CD4-positive, alpha-beta T cell treated with Interleukin-10 for 1 hour (primary cell): ENCODE measurements at places on chromosomes 3 and 15.
A peak's percentile ranks its signal among the peaks of the same experiment; 100 is the strongest.

GRCh38 chr3:23726811-23727548, 78.8 kb upstream of the UBE2E1 start:
- no peak for DNase-seq

DNA sequence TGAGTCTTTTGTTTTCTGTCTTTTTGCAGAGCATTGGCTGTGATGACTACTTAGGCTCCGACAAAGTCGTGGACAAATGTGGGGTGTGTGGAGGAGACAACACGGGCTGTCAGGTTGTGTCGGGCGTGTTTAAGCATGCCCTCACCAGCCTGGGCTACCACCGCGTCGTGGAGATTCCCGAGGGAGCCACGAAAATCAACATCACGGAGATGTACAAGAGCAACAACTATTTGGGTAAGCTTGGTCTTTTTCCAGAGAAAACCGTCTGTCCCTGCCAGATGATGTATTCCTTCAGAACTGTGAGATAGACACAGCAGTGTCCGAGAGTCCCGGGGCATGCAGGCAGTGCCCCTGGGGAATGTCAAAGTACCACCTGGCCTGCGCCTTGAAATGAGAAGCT, 149.9 kb upstream of the NR2E3 start:
- DNase-seq, result no peak

DNA sequence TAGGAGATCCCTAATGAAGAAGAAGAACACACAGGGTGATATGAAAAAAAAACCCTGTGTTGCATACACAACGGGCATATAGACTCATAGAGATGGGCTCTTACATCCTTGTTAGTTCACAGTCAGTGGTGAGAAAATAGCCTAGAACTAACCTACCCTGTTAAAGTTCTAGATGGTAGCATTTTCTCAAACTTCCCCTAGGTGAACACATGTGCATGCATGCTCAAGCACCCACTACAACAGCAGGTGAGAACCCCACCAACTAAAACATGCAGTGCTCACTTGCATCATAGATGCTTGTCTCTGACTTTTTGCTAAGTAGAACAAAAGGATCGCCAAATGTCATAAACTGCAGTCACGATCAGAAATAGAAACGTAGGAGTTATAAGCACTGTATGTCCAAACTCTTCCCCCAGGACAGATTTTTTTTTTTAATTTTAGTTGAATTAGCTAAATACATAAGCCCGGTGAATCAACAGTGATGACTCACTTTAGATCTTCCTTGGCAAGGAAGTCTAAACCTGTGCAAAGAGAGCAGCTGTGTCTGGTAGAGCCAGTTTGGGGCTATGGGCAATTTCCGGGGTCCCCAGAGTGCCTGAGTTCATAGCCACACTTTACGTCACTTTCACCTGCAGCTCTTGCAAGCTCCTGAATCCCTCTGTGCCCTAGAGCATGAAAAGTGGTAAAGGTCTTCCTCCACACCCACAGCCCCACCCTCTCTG, 96.2 kb upstream of the SEMA6D start:
- no peak for DNase-seq

- no peak for DNase-seq
Measured at GRCh38 chr3:37712421-37712820, 149.3 kb upstream of the CTDSPL start.

DNA sequence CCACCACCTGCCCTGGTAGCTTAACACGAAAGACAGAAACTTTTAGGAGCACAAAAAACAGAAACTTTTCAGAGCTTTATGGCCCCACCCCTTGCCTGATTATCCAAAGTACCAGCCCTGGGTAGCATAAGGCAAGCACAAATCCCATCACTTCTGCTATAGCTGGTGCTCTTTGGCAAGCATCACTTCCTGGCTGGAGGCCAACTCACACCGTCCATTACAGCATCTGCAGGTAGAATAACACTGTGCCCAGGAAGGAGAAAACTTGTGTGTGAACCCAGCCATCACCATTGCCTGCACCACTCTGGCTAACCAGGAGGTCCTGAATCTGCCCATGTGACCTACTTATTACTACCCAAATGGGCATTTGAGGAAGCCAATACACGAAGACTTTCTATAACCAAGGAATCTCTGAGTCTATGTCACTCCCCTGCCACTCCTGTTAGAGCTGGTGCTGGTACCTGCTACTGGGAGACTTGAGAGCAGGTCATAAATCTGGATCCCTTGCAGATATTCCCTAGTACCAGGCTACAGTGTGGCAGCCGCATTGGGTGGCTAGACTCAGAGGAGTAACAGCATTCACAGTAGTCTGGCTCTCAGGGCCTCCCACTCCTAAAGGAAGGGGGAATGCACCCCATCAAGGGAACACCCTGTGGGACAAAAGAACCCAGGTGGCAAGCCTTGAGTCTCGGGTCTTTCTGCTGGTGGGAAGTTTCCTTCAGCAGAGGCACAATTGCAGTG, 73.3 kb upstream of the AKAP13 start:
- DNase-seq, result no peak

- DNase-seq, result no peak
Measured at GRCh38 chr3:158683230-158683962, 10.9 kb upstream of the LXN start.

DNA sequence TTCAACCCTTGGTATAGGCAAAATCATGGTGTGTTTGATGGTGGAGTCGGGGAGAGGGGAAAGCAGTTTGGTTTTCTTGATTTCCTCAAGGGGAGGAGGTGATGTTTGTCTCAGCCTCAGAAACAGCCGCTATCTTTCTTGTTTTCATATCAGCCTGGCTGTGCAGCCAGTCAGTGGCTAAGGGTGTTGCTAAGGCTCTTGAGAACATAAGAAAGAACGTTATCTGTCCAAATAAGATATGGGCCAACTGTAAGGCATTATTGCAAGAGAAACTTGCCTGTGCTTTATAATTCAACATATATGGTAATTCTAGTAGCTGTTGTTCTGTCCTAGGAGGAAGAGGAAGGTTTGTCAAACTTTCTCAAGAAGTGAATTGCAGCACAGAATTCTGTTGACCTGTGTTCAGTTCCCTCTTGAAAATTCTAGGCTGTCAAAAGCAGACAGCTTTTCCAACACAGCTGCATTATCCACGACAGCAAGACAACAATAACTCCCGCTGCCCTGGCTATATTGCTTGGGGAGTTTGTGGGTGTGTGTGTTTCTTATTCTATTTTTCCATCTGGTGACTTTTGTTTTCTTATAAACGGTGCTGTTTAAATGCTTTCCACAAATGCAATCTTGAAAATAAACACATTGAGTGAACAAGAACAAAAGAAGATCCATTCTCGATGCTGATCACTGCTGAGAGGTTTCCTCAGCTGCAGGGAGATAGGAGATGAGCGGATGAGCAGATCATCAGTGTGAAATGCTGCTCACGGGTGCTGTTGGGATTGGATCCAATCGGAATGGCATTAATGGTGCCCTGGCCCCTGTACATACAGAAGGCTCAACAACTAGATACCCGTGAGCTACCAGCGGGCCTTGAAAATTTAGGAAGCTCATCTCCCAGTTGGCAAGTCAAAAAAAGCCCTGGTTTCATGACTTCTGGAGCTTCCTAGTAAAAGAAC, 90.8 kb upstream of the TNFAIP8L3 start:
- DNase-seq, result no peak

- no peak for DNase-seq
Measured at GRCh38 chr3:141392897-141393734, 24.8 kb downstream of the ZBTB38 start.

DNA sequence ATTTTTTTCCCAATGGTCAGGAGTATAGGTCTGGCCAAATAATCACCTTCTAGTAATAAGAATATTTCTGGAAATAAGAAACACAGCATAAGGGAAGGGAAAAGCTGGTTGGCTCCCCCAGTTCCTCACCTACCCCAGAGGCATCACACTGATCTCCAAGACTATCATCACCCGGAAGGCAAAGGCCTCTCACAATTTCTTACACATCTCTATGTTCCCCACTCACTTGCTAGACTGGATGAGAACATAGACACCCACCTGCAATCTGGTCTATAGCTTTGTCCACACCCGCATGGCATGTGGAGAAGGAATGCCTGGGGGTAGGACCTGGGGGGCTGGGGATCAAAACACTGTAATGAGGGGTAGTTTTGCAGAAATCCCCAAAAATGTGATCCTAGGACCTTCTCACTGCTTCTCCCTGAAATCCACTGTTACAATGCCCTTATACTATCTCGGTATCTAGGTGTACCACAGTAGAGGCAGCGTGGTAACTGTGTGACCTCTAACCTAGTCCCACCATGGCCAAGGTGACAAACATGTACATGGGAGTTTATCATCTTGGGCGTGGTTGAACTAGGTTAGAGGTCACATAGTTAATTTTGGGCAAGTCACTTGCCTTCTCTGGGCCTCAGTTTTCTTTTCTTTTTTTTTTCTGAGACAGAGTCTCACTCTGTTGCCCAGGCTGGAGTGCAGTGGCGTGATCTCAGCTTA, 29.5 kb upstream of the NRROS start:
- peak; percentile 31 for DNase-seq

DNA sequence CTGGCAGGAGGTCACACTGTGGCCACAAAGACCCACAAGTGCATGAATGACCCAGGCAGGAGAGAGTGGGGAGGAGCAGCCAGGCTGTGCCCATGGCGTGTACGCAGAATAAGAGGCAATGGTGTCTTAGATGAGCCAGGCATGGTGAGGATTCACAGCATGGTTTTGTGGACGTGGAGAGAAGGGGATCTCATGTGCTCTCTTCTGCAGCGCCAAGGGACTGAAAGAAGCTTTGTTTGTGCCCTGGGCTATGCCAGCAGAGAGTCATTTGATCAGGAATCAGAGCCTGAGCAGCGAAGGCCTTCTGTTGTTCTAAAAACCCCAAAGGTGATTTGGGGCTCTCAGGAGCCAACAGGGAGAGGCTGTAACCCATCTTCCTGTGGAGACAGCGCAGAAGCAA, 18.7 kb upstream of the RPP14 start:
- DNase-seq, result no peak

- DNase-seq, result no peak
Measured at GRCh38 chr3:188446014-188446413, 292.1 kb downstream of the LPP start.

- no peak for DNase-seq
Measured at GRCh38 chr3:74066456-74066855, 441.7 kb upstream of the PDZRN3 start.

GRCh38 chr3:12462159-12462947, 21.9 kb upstream of the TSEN2 start:
- no peak for DNase-seq

DNA sequence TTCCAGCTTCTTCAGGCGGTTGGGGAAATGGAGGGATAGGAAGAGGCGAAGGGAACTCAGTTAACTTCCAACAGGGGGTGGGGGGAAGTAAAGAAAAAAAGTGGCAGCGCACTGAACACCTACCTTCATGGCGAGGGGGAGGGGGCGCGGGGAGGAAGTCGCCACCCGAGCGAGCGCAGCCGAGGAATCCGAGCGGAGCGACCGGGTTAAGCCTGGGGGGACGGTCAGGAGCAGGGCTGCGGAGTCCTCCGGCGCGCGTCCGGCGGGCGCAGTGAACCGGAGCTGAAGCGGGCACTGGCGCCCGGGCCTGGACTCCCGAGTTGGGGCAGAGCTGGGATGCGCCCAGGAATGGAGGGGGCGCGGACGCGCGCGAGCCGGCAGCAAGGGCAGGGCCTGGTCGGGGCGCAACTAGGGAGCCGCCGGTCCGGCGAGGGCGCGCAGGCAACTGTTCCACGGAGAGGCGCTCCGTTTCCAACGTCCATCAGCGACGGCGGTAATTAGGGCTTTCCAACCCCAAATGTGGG, at the start of gene WNT5A:
Gene WNT5A (minus strand): TSS at position 450 of the 524 bp plus-strand sequence. CDS start 321 bp downstream, at position 129.
- no peak for DNase-seq

DNA sequence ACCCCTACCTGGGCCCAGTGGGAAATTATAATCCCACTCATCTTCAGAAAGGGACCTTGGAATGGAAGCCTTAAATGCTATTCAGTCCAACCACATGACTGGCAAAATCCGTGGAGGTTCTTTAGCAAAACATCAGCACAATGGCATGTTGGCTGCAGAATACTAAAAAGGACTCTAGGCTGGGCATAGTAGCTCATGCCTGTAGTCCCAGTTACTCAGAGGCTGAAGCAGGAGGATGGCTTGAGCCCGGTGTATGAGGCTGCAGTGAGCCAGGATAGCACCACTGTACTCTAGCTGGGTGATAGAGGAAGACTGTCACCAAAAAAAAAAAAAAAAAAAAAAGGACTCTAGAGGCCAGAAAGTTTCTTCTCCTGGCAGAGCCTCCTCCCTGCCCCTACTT, 60.6 kb upstream of the RYK start:
- no peak for DNase-seq

DNA sequence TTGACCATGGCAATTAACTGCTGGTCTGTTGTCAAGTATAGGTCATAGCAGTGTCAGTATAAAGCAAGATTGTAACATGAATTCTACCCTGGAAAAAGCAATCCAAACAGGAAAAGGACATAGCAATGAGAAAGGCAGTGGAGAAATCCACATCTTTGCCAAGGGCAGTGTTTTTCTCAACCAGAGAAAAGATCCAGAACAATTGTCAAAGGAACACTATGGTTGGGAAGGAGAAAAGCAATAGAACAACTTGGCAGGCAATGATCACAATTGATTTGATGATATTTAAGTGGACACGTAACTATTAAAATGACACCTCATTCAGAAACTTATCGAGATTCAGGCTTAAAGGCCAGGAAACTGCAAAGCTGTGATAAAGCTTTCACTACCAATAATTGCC, 271.1 kb downstream of the DIPK2A start:
- DNase-seq, result no peak

GRCh38 chr3:168975576-168975975, 687.9 kb downstream of the MECOM start:
- no peak for DNase-seq

GRCh38 chr15:70357453-70357852, 259.7 kb upstream of the TLE3 start:
- no peak for DNase-seq

DNA sequence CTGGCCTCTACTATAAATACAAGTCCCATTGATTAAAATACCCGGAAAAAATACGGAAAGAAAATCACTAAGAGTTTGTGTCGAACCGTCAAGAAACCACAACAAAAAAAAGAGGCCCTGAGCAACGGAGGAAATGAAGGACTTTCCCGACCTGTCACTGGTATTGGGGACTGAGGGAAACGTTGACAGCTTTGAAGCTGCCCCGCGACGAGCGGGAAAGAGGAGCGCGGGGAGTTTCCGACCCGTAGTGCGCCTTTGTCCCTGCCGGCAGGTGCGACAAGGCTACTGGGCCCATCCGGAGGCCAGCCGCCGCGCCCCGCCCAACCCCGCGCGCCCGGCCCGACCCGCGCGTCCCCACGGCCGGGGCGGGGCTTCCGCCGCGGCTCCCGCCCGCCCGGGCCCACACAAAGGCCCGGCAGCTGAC, 416 bp downstream of the PBRM1 start:
- DNase-seq, result peak; percentile 93

- no peak for DNase-seq
Measured at GRCh38 chr15:78207110-78207458, 27.3 kb downstream of the ACSBG1 start.

DNA sequence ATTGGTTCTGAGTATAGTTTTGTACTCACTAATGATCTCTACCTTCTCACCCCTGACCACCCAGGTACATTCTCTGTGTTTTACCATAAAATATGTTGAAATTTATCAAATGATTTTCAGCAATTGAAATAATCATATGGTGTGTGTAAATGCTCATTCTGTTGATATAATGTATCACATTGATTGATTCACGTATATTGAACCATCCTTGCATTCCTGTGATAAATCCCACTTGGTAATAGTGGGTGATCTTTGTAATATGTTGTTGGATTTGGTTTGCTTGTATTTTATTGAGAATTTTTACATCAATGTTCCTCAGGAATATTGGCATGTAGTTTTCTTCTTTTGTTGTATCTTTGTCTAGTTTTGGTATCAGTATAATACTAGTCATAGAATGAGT, 1497.6 kb downstream of the OTOL1 start:
- no peak for DNase-seq

- no peak for DNase-seq
Measured at GRCh38 chr3:193796089-193796488, 203.1 kb downstream of the OPA1 start.
